Spleen (tissue), 13 donors: ENCODE measurements at places on chromosomes 3 and 15.

DNA sequence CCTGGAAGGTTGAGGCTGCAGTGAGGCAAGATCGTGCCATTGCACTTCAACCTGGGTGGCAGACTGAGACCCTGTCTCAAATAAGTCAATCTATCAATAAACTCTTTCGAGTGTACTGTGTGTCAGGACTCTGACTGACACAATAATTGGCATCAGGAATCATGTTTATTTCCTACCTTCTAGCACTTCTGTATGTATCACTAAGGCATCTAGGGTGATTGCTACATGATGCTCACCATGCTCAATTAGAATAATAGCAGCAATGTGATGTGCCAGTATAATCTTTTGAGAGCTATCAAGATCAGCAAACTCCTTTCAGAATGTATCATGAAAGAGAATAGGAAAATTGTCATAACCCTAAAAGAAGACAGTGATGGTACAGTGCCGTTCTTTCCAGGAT lies 95.3 kb downstream of the FMN1 start:
- H3K4me1 ChIP-seq = no peaks in the 10 kb centered on the region
- H3K4me3 ChIP-seq = no peak overlapping the region
- DNase-seq = no peak
- no peak overlapping the region for H3K27ac ChIP-seq
- H3K36me3 ChIP-seq = no peaks in the 10 kb centered on the region

GRCh38 chr15:79494963-79495755 lies 63.0 kb downstream of the MINAR1 start:
- H3K27ac ChIP-seq = no peak overlapping the region
- H3K4me3 ChIP-seq = no peak overlapping the region
- H3K36me3 ChIP-seq = no peaks in the 10 kb centered on the region

DNA sequence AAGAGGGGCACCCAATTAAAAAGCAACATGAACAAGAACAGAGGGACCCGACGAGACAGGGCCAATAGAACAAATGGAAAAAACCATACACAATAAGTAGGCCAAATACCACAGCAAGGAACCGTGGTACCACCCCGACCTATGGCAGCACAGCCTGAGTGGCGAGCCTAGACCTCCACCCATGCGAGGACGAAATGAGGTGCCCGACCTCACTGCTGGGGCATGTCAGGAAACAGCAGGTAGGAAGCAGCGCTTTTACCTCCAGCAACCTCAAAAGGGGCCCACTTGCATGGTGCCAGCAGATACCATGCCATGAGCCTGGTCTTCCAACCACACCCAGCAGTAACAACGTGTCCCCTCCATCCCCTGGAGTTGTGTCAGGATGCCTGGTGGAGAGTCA lies 77.9 kb downstream of the PCSK6 start:
- H3K4me1 ChIP-seq = peaks cover 9% of the 10 kb centered on the region
- no peaks in the 10 kb centered on the region for H3K27me3 ChIP-seq

- H3K4me1 ChIP-seq = no peaks in the 10 kb centered on the region
- no peak for DNase-seq
- no peaks in the 10 kb centered on the region for H3K36me3 ChIP-seq
- no peak overlapping the region for H3K27ac ChIP-seq
- no peaks in the 10 kb centered on the region for H3K27me3 ChIP-seq
- no peak overlapping the region for H3K4me3 ChIP-seq
Observed at GRCh38 chr15:65323071-65323511, 18.6 kb downstream of the RNU5B-1 start.

DNA sequence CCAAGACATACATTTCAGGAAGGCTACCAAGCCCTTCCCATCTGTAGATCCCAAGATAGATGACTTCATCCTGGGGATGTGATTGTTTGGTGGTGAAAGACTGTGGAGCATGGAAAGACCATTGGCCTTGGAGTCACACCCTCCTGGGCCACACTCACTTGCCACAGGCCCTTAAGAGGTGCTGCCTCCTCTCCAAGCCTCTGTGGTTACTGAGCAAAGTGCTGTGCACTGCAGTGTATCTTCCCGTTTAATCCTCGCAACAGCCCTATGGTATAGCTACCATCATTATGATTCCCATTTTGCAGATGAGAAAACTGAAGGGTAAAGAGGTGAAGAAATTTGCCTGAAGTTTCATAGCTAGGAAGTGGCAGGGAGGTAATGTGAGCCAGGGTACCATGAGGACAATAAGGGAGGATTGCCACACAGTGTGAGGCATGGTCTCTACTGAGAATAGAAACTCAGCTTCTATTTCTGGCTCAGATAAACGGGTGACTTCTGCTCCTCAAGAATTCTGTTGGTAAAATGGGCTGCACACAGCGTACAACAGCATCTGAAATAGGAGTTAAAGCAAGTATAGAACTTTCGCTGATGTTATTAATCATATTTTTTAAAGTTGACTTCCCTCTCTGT lies 23.9 kb upstream of the RHO start:
- H3K36me3 ChIP-seq = peaks cover 6% of the 10 kb centered on the region
- H3K4me1 ChIP-seq = no peaks in the 10 kb centered on the region
- H3K27ac ChIP-seq = peak overlapping the region; percentile 29
- no peak for DNase-seq

DNA sequence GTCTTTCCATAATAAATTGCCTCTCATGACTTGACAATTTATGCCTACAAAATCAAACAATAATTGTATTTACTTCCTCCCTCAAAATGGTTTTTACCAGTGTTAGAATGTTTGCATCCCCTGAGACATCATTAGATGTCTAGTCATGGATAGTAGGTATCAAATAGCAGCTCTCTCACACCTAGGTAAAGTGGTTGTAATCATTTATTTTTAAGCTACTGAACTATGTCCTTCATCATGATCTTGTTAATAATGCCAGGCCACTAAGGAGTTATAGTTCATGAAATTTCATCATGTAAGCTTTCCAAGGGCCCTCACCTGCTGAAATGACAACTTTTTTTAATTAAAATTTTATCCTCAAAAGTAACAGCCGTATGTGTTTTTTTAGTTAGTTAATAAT lies 134.1 kb downstream of the ARPP21 start:
- no peaks in the 10 kb centered on the region for H3K27me3 ChIP-seq
- no peaks in the 10 kb centered on the region for H3K36me3 ChIP-seq
- no peaks in the 10 kb centered on the region for H3K4me1 ChIP-seq
- no peak overlapping the region for H3K4me3 ChIP-seq
